ENCODE measurements at places on chromosomes 3 and 15.
A peak's percentile ranks its signal among the peaks of the same experiment; 100 is the strongest.

GRCh38 chr3:143436231-143436930 is 316.8 kb downstream of the CHST2 start:
- no peak for ATAC-seq

GRCh38 chr3:5809586-5810246 is 622.2 kb downstream of the EDEM1 start:
- no peak for ATAC-seq

DNA sequence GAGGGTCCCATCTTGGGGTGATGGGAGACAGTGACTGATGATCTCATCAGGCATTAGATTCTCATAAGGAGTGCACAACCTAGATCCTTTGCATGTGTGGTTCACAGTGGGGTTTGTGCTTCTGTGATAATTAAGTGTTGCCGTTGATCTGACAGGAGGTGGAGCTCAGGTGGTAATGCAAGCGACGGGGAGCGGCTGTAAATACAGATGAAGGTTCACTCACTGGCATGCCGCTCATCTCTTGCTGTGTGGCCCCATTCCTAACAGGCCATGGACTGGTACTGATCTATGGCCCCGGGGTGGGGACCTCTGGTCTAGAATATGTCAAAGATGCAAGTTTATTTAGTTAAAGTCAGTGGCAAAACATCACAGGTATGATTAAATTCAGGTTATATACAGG is 8.7 kb downstream of the MEF2A start:
- ATAC-seq = no peak

- ATAC-seq = no peak
These were observed 68.9 kb downstream of the CD200R1L start for GRCh38 chr3:112777811-112778210.

DNA sequence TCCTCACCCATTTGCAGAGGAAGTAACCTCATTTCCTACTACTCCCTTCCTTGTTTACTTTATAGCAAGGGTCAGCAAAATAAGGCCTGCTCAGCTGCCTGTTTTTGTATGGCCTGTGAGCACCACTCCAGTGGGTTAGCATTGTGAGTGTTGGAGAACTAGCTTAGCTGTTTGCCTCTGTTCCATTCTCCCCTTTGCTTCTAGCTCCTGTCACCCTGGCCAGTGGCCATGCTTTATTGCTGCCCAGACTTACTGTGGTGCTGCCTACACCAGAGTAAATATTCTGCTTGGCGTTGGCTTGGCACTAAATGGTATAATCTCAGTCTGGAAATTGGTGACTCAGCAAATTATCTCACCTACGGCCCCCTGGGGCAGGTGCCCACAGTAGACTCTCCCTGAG is 8.8 kb downstream of the PDCD6IP start:
- no peak for ATAC-seq

- peak; percentile 77 for ATAC-seq
These were observed 42.7 kb downstream of the DUT start for GRCh38 chr15:48373821-48374451.

DNA sequence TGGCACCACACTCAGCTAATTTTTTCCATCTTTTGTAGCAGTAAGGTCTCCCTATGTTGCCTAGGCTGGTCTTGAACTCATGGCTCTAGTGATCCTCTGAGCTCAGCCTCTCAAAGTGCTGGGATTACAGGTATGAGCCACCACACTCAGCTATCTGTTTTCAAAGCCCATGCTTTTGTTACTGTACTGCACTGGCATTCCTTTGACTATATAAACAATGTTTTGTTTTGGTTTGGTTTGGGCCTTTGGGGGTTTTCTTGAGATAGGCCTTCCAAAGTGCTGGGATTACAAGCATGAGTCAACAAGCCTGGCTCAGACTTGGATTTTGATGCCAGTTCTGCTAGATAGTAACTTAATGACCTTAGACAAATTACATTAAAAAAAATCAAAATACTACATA is 89.7 kb upstream of the GK5 start:
- ATAC-seq = no peak

DNA sequence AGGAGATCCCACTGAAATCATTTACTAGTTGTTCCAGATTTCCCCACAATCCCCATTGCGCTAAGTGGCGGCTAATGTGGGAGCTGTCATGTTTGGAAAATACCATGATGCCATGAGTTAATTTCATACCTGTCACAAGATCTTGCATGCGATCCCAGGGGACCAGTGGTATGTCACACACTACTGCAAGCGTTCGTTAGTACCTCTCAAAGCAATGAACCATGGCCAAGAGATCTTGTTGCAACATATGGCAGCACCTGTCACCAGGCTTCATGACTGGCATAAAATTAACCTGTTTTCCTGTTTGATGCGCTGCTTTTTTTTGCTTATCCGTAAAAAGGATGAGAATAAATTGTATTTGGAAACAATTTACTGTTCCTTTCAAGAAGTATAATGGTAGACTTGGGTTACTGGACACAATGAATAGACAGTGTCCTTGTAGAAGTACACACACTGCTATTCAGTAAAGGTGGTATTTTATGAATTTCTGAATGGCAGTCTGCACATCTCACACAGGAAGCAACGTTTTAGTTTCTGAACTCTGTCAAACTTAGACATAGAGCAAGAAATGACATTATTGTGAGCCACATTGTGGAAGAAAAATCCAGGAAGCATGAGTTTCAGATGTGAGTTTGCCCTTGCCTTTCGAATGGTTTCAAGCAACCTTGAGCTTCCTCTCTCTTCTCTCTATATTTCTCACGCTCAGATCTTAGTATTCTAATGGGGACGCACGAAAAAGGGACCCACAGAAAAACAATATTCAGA is 81.9 kb downstream of the CHL1 start:
- ATAC-seq = no peak

GRCh38 chr15:69973102-69973714 is 124.5 kb downstream of the TLE3 start:
- peak; percentile 63 for ATAC-seq

- ATAC-seq = peak; percentile 51
These were observed 50.6 kb upstream of the SPPL2A start for GRCh38 chr15:50815958-50816590.

GRCh38 chr3:6578526-6578925 is 282.4 kb upstream of the GRM7 start:
- ATAC-seq = no peak

DNA sequence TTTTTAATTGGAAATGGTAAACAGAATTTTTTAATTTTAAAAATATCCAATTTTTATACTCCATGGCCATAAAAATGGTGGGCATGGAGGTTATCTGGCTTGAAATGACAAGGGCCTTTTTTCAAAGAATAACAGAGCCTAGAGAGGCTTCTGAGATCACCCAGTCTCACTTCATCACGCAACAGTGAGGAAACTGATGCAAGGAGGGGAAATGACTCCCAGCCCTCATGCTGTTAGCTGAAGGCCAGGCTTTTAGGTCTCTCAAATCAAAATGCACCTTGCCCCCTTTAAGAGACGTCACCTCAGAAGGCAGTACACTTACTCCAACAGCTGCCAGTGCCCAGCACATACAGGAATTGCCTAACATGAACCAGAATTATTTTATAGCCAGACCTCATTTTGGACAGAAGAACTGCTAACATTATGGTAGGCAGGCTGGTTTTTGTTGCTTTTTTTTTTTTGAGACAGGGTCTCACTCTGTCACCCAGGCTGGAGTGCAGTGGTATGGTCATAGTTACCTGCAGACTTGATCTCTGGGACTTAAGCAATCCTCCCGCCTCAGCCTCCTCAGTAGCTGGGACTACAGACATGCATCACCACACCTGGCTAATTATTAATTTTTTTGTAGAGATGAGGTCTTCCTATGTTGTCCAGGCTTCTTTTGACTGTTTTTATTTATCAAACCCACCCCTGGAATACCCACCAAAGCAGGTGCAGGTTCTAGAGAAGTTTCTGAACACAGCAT is 9.1 kb downstream of the RAB43 start:
- peak; percentile 91 for ATAC-seq

DNA sequence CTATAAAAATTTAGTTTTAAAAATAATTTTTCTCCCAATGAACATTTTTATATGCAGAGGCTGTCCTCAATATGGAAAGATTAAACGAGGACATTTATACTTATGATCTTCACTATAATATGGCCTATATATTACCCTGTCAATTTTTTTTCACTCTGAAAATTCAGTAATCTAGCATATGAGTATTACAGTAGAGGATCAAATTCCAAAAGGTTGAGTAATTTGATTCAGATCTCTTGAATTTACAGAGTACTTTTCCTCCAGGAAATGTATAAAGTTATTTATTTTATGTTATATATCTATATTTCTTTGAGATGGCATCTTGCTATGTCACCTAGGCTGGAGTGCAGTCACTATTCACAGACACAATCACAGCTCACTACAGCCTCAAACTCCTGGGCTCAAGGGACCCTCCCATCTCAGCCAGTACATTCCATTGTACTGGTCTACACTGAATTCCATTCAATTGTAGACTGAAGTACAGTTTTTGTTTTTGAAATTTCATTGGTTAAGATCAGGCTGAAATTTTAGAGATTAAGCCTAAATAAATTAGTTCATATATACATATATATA is 16.3 kb upstream of the TRPM7 start:
- no peak for ATAC-seq

GRCh38 chr3:106093616-106094015 is 224.8 kb upstream of the CBLB start:
- ATAC-seq = no peak

GRCh38 chr3:157381606-157382005 is 55.0 kb upstream of the PTX3 start:
- ATAC-seq = no peak

DNA sequence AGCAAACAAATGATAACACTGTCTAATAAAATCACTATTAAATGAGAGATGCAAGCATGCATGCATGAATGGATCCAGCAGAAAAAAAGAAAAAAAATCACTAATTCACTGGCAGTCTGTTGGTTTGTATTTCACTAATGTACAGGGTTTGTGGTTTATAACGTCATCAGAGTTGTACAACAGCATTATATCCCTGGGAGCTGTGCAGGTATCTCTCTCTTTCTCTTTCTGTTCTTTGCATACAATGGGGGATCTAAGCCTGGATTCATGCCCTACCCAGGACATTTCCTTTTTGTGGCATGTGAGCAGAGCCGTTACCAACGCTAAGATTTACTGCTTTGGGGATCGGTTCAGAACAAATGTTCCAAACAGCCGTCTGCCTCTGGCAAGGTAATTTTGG is 229.5 kb downstream of the SOX2 start:
- ATAC-seq = no peak

DNA sequence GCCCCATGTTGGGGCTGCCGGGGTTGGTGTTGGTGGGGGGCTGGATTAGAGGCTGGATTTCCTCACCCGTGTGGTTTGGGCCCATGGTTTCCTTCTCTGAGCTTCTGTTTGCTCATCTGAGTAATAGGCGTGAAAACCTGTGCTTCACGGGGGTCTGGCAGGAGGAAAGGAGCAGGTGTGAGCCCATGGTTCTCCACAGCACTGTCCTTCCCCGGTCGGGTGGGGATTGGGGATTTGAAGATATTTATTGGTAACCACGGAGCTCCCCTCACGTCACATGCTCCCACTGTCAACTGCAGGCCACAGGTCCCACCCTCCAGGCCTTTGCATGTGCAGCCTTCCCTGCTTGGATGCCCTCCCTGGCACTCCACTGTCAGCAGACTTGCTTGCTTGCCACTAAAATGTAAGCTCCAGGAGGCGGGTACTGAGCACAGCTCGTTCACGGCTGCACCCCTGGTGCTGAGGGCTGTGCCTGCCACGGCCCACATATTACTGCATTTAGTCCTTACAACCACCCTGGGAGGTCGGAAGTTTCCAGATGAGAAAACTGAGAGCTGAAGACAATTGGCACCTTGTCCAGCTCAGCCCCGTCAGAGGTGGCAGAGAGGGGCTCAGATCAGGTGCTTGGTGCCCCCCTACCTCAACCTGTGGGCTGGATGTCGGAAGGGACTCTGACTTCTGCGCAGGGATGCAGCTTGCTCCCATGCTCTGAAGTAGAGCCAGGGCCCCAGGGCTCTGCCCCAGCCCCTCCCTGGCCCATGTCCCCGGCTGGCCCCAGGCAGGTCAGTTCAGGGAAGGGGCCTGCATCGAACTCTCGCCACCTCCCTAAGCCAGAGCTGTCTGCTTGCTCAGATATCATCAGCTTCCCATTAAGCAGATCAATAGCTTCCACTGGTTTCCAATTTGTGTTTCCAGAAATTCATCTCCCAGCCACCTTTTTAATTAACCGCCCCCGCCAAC is 29.4 kb upstream of the IQSEC1 start:
- no peak for ATAC-seq

- ATAC-seq = no peak
These were observed 50.6 kb upstream of the TBC1D23 start for GRCh38 chr3:100209948-100210771.

DNA sequence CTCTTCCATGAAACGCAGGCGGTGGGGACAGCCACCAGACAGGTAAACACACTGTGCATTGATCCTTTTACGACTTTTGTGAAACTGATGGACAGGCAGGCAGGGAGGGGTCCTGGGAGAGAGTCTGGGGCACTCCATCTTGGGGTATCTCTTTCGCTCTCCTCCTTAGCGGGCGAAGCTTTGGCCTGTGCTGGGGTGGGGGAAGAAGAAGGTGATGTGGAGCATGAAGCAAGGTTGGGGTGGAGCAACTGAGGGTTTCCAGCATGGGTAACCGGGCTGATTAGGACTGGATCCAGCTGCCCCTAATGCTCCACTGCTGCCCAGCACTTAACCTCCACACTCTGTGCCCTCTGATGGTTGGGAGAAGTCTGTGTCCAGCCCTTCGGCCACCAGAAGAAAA is 25.6 kb downstream of the MUC20 start:
- no peak for ATAC-seq

- no peak for ATAC-seq
These were observed 49.1 kb upstream of the UTS2B start for GRCh38 chr3:191379446-191379845.

GRCh38 chr3:35320646-35321407 is 318.5 kb upstream of the ARPP21 start:
- ATAC-seq = no peak

DNA sequence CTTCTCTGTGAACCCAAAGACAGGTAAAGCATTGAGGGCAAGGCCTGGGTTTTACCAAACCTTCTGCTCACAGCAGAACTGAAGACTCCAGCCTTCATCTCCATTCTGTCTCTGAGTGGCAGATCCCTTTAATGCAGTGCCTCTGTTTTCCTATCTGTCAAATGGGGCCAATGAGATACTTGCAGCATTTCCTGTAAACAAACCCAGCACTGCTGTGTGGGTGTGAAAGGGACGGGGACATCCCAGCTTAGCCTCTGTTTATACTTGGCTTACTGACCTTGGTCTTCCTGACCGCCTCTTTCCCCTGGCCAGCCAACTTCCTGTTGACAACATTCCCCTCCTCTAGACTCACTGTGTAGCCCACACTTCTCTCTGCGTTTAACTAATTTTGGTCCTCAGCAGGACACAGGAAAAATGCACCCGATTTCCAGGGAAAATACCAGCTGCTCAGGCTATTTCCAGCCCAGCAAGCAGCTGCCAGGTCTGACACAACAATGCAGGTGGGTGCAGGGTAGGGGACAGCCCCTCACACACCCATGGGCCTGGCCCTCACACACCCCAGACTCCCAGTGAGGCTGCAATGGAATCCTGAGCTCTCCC is 105.9 kb upstream of the HERC1 start:
- ATAC-seq = no peak

- no peak for ATAC-seq
These were observed 105.0 kb downstream of the LRRK1 start for GRCh38 chr15:101024073-101024695.

Measured in motor neuron (in vitro differentiated cells).